ENCODE measurements at places on chromosomes 2 and 18.
A peak's percentile ranks its signal among the peaks of the same experiment; 100 is the strongest.

- DNase-seq = no peak
Observed at GRCh38 chr2:16434393-16434792, 231.2 kb downstream of the CYRIA start.

GRCh38 chr2:17051538-17051937 lies 385.9 kb upstream of the CYRIA start:
- no peak for DNase-seq

GRCh38 chr2:174587579-174587978 lies 10.0 kb downstream of the WIPF1 start:
- no peak for DNase-seq

DNA sequence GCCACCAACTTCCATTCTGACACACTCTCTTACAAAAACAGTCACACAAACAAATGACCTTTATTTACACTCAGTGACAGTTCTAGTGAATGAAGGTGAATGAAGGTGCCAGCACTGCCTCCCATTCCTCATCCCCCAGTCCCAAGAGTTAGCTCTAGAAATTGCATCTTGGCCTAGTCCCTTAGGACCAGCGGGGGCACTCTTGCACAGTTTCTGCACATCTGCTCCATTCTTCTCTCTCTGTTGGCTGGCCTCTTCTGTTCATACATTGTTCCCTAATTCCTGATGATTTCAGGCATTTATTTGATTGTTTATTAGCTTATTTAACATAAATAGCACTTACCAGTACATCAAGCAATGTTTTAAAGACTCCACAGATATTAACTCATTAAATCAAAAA lies 30.9 kb downstream of the GAREM1 start:
- peak; percentile 3 for DNase-seq

DNA sequence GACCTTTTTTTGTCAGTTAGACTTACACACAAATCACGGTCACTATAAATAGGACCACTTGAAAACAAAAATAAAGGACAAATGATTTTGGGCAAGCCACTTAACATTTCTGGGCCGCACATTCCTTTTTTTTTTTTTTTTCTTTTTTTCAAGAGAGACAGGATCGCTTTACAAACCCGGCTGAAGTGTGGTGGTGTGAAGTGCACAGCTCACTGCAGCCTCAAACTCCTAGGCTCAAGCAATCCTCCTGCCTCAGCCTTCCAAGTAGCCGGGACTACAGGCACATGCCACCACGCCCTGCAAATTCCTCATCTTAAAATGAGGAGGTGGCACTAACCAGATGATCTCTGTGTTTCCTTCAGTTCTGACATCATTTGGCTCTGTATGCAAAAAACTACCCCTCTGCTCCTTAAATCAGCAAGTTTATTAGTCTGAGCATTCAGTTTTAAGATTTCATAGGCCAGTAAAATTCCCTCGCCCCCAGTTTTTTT lies 28.3 kb upstream of the MRO start:
- no peak for DNase-seq

GRCh38 chr2:191512874-191513273 lies 165.1 kb upstream of the NABP1 start:
- DNase-seq = no peak

DNA sequence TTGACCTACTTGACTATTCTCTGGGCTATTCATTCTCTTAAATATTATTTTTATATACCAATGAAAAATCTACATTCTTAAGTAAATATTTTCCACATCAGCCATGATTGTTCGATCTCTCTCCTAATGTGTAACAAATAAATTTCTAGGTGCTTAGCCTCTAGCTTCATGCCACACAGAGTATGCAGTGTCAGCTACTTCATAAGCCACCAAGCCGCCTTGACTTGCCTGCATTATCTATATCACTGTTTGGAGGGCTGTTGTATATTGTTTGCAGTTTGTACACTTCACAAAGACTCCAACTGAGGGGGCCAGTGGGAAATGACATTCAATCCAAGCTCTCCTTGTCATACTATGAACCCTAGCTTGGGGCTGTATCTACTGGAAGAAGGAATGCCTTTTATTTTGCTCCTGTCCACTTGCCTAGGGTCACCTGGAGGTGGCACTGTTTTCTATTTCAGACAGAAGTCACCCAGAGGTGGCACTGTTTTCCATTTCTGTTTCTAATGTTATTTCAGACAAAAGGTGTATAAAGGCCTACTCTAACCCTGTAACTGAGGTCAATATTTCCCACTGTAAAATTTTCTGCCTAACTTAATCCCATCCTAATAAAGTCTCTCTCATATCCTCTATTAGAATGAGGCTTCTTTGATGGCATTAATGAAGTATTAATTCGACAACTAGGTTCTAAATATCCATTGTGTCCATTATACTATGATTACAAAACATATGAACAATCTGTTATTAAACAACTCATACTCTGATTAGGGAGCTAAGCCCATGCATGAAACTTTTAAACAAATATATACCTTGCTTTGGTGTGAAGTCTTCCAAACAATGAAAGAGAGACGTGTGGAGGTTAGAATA lies 36.4 kb downstream of the COL5A2 start:
- DNase-seq = peak; percentile 10

GRCh38 chr2:234998404-234999211 lies 46.8 kb downstream of the SH3BP4 start:
- no peak for DNase-seq

DNA sequence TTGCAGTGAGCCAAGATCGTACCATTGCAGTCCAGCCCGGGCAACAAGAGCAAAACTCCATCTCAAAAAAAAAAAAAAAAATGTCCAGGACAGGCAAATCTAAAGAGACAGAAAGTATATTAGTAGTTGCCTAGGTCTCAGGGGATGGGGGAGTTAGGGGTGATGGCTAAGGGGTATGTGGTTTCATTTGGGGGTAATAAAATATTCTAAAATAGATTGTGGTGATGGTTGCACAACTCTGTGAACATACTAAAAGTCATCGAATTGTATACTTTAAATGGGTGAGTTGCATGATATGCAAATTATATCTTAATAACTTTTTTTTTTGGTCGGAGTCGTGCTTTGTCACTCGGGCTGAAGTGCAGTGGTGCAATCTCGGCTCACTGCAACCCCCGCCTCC lies 34.2 kb upstream of the ACTR2 start:
- no peak for DNase-seq

- no peak for DNase-seq
Observed at GRCh38 chr2:210180477-210180876, 9.3 kb upstream of the KANSL1L start.

DNA sequence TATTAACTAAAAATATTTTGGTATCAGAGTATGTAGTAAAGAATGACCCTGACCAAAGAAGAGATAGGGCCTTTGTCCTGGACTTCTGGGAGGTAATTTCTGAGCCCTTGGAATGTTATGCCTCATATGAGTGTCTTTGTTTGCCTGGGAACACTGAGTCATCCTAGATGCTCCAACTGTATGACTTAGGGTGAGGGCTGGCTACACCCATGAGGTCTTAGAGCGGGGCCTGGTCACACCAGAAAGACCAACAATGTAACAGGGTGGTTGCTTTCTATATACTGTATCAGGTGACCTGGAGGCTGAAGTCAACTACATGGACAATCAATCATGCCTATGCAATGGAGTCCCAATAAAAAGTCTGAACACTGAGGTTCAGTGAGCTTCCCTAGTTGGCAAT lies 253.1 kb downstream of the MBD2 start:
- DNase-seq = no peak

GRCh38 chr2:238820916-238821315 lies 27.0 kb upstream of the TWIST2 start:
- no peak for DNase-seq

DNA sequence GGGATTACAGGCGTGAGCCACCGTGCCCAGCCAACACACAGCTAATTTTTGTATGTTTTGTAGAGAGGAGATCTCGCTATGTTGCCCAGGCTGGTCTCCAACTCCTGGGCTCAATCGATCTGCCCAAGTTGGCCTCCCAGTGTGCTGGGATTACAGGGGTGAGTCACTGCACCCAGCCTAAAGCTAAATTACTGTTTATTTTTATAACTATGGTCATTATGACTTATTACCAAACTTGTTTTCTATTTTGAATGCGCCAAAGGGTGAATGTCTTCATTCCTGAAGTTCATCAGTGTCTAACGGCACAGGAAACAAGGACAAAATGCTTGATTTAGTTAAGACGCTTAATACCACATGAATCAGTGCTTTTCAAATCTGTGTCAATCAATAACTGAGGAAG lies 38.9 kb upstream of the GREB1L start:
- DNase-seq = no peak

DNA sequence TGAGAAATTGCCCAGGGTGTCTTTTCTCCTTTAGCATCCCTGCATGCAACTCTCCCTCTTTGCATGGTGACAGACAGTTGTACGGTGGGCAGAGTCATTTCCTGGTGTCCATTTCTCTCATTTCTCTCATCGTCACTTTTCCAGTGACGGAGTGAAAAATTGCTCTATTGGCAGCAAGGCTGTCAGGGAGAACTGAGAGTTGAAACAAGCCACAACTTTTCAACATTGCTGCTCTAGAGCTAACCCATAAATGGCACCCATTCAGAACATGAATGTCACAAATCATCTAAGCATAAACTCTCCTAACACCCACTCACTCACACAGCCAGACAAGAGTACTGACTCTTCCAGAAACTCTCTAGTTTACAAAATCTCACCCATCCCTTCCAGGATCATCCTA lies 55.7 kb downstream of the ZC3H8 start:
- DNase-seq = no peak

GRCh38 chr2:195636890-195637289 lies 20.1 kb upstream of the SLC39A10 start:
- no peak for DNase-seq

GRCh38 chr2:120230515-120231471 lies 7.6 kb upstream of the TMEM185B start:
- no peak for DNase-seq

DNA sequence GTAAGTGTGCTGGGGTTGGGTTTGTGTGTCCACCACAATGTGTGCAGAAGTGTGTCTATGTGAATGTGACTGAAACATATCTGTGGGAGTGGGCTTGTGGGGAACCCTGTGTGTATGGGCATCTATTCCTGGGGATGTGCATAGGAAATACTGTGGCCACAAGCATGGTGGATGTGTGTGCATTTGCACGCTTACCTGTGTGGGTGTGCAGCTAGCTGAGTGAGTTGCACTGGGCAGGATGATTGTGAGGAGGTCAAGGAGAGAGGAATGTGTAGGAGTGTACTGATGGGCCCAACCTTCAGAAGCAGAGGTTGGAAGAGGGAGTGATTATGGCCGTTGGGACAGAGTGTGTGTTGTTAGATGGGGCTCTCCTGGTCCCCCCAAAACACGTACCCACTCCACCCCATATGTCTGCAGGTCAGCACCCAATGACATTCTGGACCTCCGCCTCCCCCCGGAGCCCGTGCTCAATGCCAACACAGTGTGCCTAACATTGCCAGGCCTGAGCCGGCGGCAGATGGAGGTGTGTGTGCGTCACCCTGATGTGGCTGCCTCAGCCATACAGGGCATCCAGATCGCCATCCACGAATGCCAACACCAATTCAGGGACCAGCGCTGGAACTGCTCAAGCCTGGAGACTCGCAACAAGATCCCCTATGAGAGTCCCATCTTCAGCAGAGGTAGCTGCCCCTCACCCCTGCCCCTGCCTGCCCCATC lies 1.2 kb downstream of the WNT10A start:
- no peak for DNase-seq

- no peak for DNase-seq
Observed at GRCh38 chr2:183519371-183520056, 395.3 kb downstream of the NUP35 start.

DNA sequence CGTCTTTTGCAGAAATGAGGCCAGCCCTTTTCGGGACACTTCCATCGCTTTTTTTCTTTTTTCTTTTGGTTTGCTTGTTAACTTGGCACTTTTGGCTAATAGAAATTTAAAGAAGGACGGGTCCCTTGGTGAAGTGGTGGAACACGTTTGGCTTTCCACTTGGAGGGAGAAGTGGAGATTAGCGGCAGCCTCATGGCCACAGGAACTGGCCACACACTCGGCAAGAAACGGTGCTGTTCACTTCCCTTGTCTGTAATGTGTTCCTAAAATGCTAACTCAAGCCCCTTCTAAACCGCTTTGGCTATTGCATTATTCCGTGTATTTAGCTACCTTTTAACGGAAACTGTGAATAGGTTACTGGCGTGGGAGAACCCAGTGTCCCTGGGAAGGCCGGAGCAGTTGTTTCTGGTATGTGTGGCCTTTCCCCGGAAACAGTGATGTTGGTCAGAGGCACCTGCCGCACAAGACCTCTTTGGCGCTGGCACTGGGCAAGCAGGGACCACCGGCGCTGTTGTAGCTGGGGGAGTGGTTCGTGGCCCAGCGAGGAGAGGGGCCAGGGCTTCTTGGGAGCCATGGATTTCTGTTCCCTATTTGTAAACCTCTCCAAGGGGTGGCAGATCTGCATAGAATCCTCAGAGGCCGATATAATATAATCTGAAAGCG lies 981 bp downstream of the RAMP1 start:
- DNase-seq = no peak

DNA sequence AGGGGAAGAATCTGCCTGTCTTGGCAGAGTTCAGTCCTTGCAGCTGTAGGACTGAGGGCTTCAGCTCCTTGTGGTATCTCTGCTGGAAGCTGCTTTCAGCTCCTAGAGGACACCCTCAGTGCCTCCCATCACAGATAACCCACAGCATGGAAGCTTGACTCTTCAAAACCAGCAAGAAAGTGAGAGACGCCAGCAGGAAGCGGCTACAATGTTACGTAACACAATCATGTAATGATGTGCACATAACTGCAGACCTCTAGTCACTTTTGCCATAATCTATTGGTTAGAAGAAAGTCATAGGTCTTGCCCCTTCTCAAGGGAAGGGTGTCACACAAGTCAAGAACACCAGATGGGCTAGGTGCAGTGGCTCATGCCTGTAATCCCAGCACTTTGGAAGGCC lies 69.1 kb upstream of the AFF3 start:
- no peak for DNase-seq

DNA sequence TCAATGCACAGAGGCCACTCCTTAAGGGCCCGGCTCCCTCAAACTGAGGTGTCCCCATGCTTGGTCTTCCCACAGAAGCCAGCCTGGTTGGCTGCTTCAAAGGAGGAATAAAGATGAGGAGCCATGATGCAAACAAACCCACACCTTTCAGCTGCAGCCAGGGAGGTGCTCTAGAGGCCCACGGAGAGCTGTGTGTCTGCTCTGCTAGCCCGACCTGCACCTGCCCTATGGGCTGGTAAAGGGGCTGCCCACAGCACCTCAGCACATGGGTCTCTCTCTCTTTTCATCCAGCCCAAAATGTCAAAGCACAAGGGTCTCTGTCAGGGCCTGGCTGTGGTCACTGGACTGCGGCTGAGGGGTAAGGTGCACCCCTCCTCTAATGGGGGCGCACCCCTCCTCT lies 132.1 kb downstream of the MSH2 start:
- DNase-seq = no peak

GRCh38 chr2:219680958-219681693 lies 53.7 kb downstream of the SLC4A3 start:
- DNase-seq = no peak

- DNase-seq = no peak
Observed at GRCh38 chr2:219626540-219626939, 890 bp upstream of the SLC4A3 start.

DNA sequence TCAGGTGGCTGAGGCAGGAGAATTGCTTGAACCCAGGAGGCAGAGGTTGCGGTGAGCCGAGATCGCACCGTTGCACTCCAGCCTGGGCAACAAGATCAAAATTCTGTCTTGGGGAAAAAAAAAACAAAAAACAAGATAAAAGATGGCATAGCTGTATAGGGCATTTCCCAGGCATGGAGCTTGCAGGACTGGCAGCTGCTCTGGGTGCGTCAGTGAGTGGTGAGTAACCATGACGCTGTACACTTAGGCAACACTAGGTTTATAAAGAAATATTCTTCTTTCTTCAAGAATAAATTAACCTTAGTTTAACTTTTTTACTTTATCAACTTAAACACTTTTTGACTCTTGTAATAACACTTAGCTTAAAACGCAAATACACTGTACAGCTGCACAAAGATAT lies 15.4 kb downstream of the TGOLN2 start:
- no peak for DNase-seq
